ENCODE measurements at places on chromosomes 12 and 14.

DNA sequence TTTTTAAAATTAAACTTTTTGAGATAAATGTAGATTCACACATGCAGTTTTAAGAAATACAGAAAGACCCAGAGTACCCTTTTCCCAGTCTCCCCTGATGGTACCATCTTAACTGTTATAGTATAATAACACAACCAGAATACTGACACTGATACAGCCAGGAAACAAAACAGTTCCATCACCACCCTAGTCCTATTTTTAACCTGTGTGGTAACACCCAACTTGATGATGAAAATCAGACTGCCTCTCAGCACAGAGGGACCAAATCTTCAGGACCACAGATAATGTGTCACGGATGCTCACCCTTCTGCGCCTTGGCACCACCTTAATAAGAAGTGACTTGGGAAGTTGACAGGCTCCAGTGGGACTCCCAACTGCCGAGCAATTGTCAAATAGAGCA, 18.1 kb downstream of the FBXO21 start:
- no peak for DNase-seq

- DNase-seq = no peak
Measured at GRCh38 chr14:31489691-31490090, 1.9 kb upstream of the GPR33 start.

DNA sequence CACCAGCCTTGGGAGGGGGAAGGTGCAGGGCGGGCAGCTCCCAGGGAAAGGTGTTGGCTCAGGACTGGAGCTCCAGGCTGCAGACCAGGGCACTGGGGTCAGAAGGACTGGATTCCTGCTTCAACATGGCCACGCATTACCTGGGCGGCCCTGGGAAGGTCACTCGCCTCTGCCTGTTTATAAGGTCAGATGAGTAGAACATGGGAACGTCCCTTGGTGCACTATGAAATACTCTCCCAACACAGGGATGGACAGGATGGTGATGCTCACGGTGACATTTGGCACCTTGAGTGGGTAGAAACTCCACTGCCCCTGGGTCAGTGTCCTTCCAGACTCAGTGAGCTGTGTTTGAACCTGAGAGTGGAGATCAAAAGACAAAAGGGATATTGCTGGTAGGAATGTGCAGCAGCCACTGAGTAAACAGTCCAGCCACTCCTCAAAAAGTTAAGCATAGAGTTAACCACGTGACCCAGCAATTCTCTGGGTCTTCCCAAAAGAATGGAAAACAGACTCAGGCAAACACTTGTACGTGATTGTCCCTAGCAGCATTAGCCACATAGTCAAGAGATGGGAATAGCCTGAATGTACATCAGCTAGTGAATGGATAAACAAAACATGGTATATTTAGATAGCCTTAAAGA, 9.1 kb upstream of the BDKRB2 start:
- no peak for DNase-seq

- DNase-seq = no peak
Measured at GRCh38 chr14:29016050-29016900, 249.7 kb downstream of the FOXG1 start.

GRCh38 chr12:41634091-41634490, 446.0 kb downstream of the PDZRN4 start:
- no peak for DNase-seq

DNA sequence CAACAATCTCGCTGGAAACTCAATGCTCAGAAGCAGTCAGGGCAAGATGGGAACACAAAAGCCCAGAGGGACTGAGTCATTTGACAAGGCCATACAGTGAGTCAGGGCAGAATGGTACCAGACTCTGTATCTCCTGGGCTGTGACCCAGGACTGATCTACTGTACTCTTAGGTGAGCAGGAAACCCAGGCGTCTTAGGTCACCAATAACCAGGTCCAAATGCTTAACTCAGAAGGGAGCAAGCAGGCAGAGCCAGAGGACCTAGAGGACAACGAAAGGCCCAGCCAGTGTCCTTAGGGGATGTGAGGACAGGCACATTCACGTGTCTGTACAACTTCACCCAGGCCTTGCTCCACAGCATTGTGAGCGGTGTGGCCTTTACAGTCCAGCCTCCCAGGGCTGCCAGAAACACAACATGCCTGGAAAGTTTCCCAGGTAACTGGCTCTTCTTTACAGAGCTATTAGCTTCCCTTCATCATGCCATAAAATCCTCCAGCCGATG, 69.9 kb downstream of the ARL6IP4 start:
- DNase-seq = no peak

- no peak for DNase-seq
Measured at GRCh38 chr14:62029569-62029924, 267.3 kb downstream of the SNAPC1 start.

GRCh38 chr14:75446447-75446846, 18.6 kb downstream of the JDP2 start:
- DNase-seq = no peak

DNA sequence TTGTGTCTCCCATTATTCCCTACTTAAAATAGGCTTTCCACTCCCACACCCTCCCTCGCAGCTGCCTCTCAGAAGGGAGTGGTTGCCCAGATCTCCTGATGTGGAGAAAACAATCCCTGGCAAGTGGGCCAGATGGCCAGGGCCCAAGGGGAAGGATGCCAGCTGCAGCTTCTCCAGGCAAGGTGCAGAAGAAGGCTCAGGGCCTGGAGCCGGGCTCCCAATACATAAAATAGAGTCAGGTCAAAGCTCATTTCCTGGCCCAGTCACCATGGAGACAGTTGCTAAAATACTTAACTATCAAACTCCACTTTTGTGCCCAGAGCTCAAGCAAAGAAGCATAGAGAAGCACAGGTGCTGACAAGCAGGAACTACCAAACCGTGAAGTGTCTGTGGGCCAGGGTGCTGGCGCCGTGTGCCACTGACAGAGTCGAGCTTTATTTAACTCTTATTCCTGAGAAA, 45.7 kb upstream of the ITPR2 start:
- peak; percentile 13 for DNase-seq

DNA sequence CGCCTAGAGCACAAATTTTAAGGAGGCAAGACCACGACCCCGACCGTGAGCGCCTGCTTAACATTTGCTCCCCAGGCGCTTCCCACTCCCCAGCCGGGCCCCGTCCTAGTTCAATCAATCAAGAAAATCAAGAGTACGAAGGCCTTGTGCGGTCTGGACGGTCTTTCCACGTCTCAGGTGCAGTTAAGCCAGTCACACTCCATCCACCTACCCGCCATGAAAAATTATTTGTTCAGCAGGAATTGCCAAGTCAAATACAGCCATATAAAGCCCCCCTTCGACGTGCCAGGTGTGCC, 603 bp upstream of the LRR1 start:
- no peak for DNase-seq

- DNase-seq = no peak
Measured at GRCh38 chr12:32089586-32089985, 17.1 kb upstream of the BICD1 start.

DNA sequence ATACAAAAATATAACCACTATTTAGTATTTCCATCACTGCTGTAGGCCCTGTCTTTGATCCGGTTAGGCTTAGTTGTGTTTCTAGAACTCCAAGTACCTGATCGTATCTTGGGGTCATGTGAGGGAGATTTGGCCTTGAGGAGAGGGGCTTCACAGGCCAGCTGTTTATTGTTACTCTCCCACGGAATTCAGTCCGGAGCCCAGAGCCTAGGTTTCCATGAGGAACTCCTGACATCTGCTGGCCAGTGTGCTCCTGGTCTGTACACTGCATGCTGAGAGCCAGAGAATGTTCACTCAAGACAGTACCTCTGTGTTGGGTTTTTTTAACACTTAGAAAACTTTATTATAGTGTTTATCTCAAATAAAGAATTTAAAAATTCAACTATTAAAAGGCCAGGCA, 341.0 kb upstream of the TMEM132C start:
- peak; percentile 5 for DNase-seq

GRCh38 chr12:42469355-42470175, 120.0 kb downstream of the PRICKLE1 start:
- DNase-seq = no peak

GRCh38 chr12:15270591-15270990, 49.4 kb upstream of the RERG start:
- DNase-seq = no peak

DNA sequence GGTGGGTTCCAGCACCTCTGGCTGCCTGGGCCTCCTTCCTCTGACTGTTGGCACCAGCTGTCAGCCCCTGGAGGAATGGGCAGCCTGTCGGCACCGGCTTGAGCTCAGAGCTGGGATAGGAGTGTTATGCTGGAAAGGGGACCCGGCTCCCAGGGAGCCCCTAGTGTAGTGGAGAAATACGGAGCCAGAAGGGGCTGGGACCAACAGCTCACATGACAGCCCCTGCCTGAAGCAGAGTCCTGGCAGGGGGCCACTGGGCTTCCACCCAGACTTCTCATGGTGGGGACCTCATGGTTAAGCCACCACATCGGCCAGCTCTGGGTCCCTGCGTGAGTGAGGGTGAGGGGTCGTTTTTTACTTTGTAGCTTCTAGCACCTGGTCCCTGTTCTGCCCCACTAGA, 174.5 kb downstream of the TSPAN9 start:
- DNase-seq = no peak

- DNase-seq = no peak
Measured at GRCh38 chr12:123105211-123105826, 45.6 kb downstream of the PITPNM2 start.

- DNase-seq = no peak
Measured at GRCh38 chr12:124251186-124251585, 43.7 kb upstream of the RFLNA start.

GRCh38 chr14:96975116-96975515, 177.9 kb downstream of the VRK1 start:
- no peak for DNase-seq

DNA sequence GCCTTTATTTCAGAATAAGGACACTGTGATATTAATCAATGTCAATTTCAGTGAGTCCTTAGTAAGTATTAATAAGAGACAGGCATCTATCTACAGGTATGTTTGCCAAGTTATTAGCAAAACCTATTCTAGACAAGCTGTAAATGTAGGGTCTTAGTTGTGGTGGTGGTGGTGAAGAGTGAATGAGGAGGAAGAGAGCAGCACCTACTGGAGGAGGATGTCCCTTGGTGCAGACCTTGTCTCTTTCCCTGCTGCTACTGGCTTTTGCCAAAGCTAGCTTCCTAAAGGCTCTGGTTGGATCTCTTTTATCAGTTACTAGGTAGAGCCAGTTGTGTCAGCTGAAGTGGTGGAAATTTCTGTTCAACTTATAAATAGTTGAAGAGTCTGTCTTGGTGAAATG, 304.8 kb upstream of the ATP2B1 start:
- DNase-seq = no peak

GRCh38 chr12:12039897-12040296, 30.8 kb upstream of the BCL2L14 start:
- DNase-seq = no peak

Measured in hypothalamus (tissue), 51 donors.